ENCODE measurements at places on chromosomes 1 and 21. TPM values are rescaled to one million over a fixed set of nuclear protein-coding genes. Genes with fewer than 3 reads are reported as not detected.

MEX3A gene
- 35.1 TPM for polyA plus RNA-seq

CACNA1S gene
- polyA plus RNA-seq, result 0.16 TPM

AKR7A3 gene
- polyA plus RNA-seq, result 4.5 TPM

FLG2 gene
- 0.03 TPM for polyA plus RNA-seq

TLR5 gene
- polyA plus RNA-seq, result 4.8 TPM

ZNF648 gene
- polyA plus RNA-seq, result 0.32 TPM

IL19 gene
- polyA plus RNA-seq, result not detected

TNFSF18 gene
- polyA plus RNA-seq, result 0.71 TPM

LAPTM5 gene
- polyA plus RNA-seq, result 55.0 TPM

FHAD1 gene
- 6.3 TPM for polyA plus RNA-seq

ADAMTS4 gene
- polyA plus RNA-seq, result 46.3 TPM

CSMD2 gene
- polyA plus RNA-seq, result 26.4 TPM

ABCD3 gene
- 53.7 TPM for polyA plus RNA-seq

LINGO4 gene
- polyA plus RNA-seq, result 0.62 TPM

CFHR2 gene
- polyA plus RNA-seq, result not detected

VPS13D gene
- polyA plus RNA-seq, result 43.9 TPM

OR2T2 gene
- not detected for polyA plus RNA-seq

PADI4 gene
- polyA plus RNA-seq, result not detected

HAO2 gene
- polyA plus RNA-seq, result 0.56 TPM

KCND3 gene
- polyA plus RNA-seq, result 35.8 TPM

NR0B2 gene
- polyA plus RNA-seq, result not detected

SF3B4 gene
- 56.8 TPM for polyA plus RNA-seq

C1orf115 gene
- polyA plus RNA-seq, result 22.5 TPM

UQCRHL gene
- polyA plus RNA-seq, result 2.2 TPM

ITLN2 gene
- polyA plus RNA-seq, result not detected

IL20 gene
- polyA plus RNA-seq, result not detected

TRIM67 gene
- 33.9 TPM for polyA plus RNA-seq

MIXL1 gene
- 0.92 TPM for polyA plus RNA-seq

CFAP298 gene
- 52.8 TPM for polyA plus RNA-seq

OR10K1 gene
- not detected for polyA plus RNA-seq

Measured in spinal cord (tissue), 10 donors.